ENCODE measurements at places on chromosomes 5 and 9. TPM values are rescaled to one million over a fixed set of nuclear protein-coding genes. Genes with fewer than 3 reads are reported as not detected.

DNA sequence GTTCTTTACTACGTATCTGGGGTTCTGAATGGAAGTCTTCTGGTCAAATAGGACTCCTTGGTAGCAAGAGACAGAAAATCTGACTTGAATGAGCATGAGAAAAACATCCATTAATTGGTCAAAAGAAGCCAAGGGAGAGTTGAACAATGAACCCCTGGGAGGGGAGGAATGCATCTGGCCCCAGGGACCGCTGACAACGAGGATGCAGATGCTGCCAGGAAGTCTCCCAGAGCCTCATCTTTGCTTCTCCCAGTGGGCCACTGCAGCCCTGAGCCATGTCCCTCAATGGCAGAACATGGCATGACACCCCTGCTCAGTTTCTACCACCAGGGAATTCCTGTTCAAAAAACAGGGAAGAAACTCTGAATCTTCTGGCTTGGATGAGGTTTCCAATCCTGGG lies 50.5 kb upstream of the ICE1 start:
- no peak for DNase-seq

GRCh38 chr5:57416278-57416994 lies 66.2 kb downstream of the ACTBL2 start:
- no peak for DNase-seq

DNA sequence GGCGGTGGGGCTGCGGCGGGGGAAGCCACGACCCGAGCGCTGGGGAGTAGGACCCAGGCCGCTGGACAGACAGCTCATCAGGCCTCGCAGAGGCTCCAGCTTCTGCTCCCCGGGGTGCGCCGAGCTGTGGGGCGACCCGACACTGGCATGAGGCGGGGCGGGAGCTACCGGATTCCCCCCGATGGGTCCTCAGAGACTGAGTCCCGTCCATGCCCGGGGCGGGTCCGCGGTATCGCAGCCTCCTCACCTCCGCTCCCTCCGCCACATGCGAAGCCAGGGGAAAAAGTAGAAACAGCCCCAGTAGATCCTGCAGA lies 2.6 kb upstream of the CCL27 start:
- no peak for DNase-seq

DNA sequence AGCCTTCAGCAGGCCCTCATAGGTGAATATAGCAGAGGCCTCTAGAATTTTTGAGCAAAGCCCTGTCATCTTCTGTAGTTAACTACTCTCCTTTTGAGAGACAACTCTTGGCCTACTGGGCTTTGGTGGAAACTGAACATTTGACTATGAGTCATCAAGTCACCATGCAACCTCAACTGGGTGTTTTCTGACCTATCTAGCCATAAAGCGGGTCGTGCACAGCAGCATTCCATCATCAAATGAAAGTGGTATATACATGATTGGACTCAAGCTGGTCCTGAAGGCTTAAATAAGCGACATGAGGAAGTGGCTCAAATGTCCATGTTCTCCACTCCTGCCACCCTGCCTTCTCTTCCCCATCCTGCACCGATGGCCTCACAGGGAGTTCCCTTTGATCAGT lies 1115.5 kb downstream of the TAF11L14 start:
- peak; percentile 50 for DNase-seq

DNA sequence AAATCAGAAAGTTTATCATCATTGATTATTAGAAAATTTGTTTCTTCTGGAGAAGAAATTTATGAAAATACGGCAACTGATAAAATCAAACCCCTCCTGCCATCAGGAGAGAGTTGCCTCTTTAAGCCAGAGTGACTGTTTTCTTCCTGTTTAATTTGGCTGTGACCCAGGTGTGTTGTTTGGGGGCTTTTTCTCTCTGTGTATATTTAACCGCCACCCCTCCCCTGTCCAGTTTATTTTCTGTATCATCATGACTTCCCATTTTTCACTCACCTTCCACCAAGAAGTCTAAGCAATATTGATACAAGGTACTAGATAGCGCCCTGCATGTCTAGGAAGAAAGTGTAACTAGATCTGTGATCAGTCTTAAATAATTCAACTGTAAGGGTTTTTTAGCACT lies 50.1 kb downstream of the FAM78A start:
- no peak for DNase-seq

DNA sequence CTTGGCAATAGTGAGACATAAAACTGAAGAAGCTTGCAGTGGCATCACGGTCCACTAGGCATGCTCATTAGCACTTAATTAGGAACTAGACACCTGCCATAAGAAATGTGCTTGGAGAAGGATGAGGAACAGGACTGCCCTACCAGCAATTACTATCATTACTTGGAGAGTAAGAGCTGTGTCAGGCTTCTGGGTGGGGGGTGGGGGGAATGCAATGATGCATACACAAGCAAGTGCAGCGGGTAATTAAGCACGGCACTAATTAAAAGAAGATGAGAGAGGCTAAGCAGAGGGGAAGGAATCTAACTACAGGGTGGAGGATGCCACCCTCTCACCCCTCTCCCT lies 53.1 kb downstream of the TLE1 start:
- DNase-seq: no peak

DNA sequence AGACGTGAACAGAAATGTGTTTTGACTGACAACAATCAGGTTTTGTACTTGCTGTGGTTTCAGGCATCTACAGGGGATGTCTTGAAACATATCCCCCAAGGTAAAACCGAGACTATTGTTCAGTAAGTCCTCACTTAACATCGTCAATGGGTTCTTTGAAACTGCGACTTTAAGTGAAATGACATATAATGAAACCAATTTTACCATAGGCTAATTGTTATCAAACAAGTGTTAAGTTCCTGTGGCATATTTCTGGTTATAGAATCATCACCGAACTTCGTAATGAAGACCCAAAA lies 16.4 kb upstream of the OMD start:
- DNase-seq: no peak

DNA sequence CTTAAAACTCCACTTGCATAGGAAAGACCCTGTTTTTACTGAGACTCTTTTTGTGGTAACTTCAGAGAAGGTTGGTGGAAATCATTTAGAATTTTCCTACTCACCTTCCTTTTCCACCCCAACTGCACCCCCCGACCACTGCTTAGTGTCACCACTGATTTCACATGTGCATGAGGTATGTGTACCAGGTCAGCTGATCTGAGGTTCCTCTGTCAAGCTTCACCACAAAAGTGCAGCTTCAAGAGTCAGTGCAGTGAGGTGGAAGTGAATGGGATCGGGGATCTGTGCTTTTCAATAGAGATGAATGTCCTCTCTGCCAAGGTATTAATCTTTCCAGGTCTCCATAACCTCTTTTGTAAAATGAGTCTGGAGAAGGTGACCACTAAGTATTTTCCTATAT lies 260.5 kb upstream of the WWC1 start:
- DNase-seq: no peak

DNA sequence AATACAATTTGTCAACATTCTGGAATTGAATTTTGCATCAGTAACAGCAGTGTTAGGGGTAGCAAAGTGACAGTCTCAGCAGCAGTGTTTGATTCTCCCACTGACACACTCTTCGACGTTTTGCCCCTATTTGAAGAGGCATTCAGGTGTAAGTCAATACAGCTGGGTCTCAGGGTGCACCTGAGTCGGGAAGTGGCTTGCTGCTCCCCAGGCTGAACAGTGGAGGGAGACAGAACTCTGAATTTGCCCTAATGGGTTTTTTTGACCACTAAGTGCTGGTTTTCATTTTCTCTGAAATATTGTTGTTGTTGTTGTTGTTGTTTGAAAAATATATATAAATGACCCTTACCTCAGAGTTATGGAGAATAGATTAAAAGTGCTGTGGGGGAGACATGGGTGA lies 223.2 kb downstream of the TLR4 start:
- no peak for DNase-seq

- DNase-seq: no peak
Observed at GRCh38 chr5:159641371-159642039, 274.8 kb upstream of the ADRA1B start.

DNA sequence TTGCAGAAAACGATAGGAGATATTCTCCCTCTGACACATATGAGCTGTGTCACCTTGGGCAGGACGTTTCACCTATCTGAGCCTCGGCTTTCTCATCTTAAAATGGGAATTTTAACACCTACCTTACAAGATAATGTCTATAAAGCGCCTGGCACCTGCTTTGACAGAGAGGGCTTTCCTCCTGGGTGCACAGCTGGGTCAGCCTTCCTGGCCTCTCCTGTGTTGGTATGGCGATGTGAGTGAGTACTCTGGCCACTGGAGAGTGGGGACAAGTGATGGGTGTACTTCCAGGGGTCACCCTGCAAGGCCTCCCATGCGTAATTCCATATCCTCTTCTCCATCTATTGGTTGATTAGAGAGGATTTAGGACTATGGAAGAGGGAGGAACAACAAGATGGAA lies 113.1 kb upstream of the SMIM23 start:
- DNase-seq: no peak

GRCh38 chr5:59789197-59789596 lies 104.3 kb downstream of the PDE4D start:
- no peak for DNase-seq

DNA sequence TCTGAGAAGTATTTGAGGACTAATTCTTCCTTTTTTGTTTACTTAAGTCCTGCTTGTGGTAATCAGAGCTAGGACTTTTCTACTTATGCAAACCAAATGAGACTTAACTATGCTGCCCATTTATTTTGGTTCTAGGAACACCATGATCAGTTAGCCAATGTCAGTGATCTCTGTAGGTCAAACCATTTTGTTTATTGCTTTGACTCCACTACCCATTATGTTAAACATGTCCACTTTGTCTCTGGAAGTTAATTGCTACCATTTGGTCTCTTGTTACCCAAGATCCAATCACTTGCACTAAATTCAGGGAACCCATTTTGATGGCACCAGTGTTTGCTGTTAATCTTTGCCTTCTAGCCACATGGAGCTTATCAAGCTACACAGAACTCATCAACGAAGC lies 161.9 kb downstream of the CCDC171 start:
- no peak for DNase-seq

GRCh38 chr5:148347706-148348105 lies 12.3 kb downstream of the SPINK9 start:
- no peak for DNase-seq

- no peak for DNase-seq
Observed at GRCh38 chr5:150311015-150311692, 8.4 kb upstream of the ARSI start.

DNA sequence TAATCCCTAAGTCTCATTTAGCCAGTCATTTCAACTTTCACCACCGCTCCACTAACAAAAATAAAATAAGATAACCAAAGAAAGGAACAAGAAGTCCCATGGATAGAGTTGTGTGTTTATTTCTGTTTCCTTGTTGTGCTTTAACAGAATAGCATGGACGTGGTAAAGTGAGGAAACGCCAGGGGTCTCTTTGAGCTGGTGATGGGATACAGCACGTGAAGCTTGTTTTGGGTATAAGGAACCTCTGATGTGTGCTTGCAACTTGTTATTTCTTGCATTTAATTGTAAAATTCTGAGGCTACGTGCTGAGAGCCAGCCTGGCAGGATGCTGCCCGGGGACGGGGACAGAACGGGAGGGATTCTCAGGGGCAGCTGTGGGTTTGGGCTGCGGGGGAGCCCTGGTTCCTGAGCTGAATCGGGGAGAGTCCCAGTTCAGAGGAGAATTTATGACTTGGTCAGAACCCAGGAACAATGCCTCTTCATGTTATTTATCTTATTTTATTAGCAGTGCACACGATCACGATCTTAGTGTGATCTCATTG lies 63.4 kb downstream of the ANKRD33B start:
- peak; percentile 28 for DNase-seq

- DNase-seq: no peak
Observed at GRCh38 chr5:132497488-132497997, 7.0 kb upstream of the IRF1 start.

GRCh38 chr5:174459071-174459702 lies 265.2 kb upstream of the MSX2 start:
- no peak for DNase-seq

- no peak for DNase-seq
Observed at GRCh38 chr5:101009758-101010519, 106.9 kb upstream of the ST8SIA4 start.

The LCN12 gene
- 1.6 TPM for total RNA-seq

The SHOC1 gene
- not detected for total RNA-seq

The SPATA31E1 gene
- not detected for total RNA-seq

The SUB1 gene
- 531 TPM for total RNA-seq

The GLIPR2 gene
- total RNA-seq: 24.7 TPM

The C8G gene
- total RNA-seq: 0.94 TPM

The CCDC171 gene
- total RNA-seq: 2.5 TPM

The SPINK4 gene
- total RNA-seq: not detected

The MIGA2 gene
- total RNA-seq: 26.1 TPM

The C5orf46 gene
- total RNA-seq: not detected
